ENCODE measurements at places on chromosomes 4 and X.

- no peak for DNase-seq
These were observed 1310.2 kb downstream of the PCDH7 start for GRCh38 chr4:32030406-32030805.

DNA sequence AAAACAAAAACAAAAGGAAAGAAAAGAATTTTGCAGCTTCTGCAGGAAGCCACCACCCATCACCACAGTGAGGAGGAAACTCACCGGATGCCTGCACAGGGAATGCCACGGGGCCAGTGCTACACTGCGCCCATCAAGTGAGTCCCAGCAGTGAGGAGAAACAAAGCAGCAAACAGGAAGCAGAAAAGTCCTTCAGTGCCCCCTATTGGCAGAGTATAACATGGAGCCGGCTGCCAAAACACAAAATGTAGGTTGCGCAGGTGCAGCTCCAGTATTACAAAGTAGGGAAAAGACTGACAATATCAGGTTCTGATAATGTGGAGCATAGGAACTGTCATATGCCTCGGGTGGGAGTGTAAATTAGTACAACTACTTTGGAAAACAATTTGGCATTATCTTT is 23.3 kb upstream of the SCML2 start:
- peak; percentile 33 for DNase-seq

- peak; percentile 5 for DNase-seq
These were observed 98.4 kb downstream of the ZNF827 start for GRCh38 chr4:145840162-145840768.

- no peak for DNase-seq
These were observed 402.7 kb upstream of the INTU start for GRCh38 chr4:127229855-127230608.

DNA sequence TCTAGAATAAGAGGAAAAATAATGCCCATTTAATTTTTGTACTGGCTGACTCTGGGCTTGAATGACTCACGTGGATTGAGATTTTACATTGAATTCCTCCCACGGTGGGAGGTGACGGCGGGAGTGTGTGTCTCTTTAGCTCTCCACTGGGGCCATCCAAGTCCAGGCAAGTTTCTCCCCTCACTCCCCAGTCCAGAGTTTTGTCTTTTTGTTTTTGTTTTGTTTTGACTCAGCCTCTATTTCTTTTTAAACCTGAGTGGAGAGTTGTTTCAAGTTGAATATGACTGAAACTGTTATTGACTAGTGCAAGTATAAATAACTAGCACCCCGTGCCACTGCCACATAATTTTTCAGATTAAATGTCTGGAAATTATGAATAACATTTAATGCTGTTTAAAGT is 13.6 kb downstream of the CHST7 start:
- DNase-seq, result no peak

DNA sequence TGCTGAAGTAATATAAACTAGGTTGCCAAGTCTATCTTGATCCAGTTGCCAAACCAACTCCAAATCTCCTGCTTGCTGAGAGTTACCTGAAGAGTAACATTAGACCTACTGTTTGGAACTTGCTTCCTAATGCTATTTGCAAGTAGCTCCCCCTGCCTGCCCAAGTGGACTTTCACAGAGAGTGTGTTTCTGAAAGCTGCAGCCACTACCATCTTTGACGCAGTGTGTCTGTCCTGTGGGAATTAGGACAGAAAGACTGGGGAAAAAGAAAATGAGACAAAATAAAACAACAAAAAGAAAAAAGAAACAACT is 195.0 kb upstream of the HS3ST1 start:
- DNase-seq, result peak; percentile 13

- no peak for DNase-seq
These were observed 728 bp downstream of the DCAF12L2 start for GRCh38 chrX:126165401-126165720.

GRCh38 chr4:145524552-145524951 is 42.9 kb downstream of the SMAD1 start:
- no peak for DNase-seq

DNA sequence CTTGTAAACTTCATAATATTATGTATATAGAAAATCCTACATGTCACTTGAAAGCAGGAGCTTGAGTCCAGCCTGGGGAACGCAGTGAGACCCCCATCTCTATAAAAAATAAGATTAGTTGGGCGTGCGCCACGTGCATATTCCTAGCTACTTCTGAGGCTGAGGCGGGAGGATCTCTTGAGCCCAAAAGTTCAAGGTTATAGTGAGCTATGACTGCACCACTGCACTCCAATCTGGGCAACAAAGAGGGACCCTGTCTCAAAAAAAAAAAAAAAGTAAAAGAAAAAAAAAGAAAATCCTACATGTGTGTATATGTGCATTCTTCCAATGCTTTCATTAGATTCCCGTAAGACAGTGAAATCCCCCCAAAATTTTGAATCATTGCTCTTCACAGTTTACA is 1.7 kb downstream of the SEC31A start:
- no peak for DNase-seq

DNA sequence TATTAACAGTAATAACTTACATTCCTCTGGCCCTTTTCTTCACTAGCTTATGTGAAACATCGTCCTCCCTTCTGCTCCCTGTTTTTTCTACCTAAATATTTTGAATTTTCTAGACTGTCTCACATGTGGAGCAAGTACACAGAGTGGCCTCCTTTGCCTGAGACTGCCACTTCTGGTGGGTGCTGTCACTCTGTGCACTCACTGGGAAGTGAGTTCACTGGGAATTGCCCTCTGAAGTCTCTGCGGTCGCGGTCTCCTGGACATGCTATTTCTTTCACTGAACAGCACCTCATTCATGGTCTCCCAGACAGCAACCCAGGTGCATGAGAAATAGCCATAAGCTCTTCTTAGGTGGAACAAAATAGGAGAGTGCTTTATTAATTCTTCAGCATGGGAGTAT is 1179.7 kb upstream of the ADGRL3 start:
- DNase-seq, result no peak

- DNase-seq, result no peak
These were observed 145.6 kb downstream of the AMELX start for GRCh38 chrX:11438767-11439166.

- no peak for DNase-seq
These were observed 66.3 kb downstream of the KCNIP4 start for GRCh38 chr4:21882051-21882839.

DNA sequence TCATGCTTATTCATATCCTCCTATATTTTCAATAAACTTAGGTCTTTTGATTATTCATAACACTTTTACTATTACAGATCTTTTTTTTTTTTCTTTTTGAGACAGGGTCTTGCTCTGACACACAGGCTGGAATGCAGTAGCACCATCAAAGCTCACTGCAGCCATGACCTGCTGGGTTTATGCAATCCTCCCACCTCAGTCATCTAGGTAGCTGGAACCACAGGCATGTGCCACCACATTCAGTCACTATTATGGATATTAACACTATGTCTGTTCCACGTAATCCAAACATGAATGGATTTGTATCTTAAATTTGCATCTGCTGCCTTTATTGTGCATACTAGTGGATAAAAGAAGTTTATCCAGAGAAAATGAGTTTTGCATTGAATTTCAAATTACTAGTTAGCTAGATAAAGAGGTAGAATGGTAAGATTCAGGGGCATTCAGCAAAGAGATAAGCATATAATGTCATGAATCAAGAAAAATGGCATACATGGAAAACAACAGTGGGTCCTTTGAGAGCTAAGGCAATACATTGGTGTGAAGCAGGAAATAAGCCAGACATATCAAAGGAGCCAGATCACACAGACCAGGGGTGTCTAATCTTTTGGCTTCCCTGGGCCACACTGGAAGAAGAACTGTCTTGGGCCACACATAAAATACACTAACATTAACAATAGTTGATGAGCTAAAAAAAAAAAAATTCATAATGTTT is 13.9 kb downstream of the ANAPC10 start:
- DNase-seq, result no peak

DNA sequence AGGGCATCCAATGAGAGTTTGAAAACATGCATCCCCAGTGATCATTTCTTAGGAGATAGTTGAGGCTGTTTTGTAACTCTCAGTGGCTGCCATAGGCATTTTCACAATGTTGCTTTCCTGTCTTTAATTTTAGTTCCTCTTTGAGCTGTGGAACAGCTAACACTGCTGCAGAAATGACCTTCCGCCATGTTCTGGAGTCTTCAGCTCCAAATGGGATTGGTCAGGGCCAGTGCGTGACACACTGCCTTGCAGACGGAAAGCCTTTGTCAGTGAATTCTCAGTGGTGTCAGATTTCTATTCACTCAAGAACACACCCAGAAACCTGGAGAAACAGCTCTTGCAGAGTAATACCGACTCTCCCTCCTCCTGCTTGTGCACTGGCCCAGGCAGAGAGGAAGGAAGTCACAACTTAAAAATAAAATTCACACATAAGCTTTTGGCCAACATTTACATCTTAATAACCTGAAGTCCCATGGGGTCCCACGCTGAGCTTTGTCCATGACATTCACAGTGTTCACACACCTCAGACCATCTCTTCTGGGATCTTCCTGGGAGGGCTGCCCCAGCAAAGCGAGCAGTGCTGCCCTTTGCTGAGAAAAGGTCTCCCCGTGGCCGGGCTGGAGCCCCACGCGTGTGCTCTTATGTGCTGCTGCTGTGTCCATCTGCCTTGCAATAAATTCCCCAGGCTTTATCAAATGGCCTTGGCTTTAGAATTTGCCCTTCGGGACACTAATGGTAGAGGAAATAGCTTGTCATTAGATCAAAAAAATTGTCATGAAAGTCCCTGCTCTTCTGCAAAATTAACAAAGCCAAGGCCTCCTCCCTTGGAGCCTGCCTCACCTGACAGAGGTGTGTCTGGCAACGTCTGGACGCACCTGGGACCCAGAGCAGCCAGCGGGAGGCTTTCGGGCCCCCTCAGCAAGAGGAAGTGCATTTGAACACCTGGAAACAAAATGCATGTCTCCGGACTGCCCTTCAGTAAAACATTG is 126.8 kb downstream of the IRF2 start:
- peak; percentile 16 for DNase-seq

DNA sequence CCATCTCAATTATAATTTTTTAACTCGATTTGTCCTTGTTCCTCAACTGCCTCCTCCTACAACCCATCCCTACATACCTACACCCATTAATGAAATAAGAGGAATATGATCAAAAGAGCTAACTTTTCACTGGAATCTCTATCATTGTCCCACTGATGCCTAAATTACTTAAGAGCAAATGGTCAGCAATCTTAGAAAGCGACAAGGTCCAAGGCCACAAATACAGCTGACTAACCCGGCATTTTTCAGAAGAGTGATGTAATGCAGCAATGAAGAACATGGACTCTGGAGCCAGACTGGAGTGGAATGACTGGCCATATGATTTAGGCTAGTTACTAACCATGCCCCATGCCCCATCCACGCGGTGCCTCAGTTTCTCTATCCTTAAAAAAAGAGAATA is 56.2 kb downstream of the PPA2 start:
- no peak for DNase-seq

DNA sequence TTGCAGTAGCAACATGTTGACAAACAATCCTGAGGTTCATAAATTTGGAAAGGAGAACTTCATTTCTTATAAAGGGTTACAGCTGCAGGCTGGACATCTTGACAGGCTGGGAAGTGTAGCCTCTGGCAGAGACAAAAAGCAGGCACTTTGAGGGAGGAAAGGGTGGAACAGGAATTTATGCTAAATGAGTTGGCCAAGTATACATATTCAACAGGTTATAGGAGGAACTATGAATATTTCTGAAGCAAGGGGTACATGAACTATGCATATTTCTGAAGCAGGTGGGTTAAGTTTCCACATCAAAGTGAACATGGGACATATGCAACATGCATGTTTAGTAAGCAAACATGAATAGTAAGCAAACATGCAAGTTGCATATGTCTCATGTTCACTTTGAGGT is 1.6 kb upstream of the ANTXR2 start:
- no peak for DNase-seq

DNA sequence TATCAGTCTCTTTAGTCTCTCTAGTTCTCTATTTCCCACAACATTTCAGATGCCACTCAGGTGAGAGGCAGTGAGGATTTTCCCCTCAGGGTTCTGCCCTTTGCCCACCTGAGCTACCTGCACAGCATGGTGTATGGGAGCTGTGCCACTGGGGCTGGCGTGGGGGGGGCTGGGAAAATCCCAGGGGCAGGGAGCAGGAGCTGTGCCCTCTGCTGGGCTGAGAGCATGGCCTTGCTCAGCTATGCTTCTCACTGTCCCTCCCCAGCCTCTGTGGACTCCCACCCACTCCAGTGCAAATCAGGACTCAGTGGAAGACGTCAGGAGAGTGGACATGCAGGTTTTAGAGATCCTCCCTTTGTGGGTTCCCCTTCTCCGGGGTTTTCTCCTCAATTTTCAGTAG is 57.2 kb downstream of the TRMT44 start:
- DNase-seq, result no peak

GRCh38 chr4:123495530-123495929 is 98.9 kb downstream of the SPRY1 start:
- DNase-seq, result no peak

DNA sequence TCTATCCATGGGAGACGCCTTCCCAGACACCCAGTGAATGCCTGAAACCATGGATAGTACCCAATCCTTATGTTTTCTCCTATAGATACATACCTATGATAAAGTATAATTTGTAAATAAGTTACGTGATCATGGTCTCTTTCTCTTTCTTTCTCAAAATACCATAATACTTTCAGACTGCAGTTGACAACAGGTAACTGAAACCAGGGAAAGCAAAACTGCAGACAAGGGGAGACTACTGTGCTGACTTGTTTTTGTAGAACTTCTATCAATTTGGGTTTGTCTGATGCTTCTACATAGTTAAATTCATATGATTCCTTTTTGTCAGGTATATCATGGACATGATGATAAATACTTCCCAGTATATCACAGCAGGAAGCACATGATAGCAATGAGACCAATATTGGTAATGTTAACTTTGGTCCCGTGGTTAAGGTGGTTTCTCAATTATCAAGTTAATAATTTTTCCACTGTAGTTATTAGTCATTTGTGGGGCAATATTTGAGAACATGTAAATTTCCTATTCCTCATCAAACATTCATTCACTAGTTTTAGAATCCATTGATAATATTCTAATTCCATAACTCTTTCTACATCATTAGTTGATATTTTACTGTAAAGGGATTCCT is 298.0 kb upstream of the TET2 start:
- DNase-seq, result no peak

GRCh38 chr4:174425669-174426068 is 96.6 kb downstream of the HPGD start:
- DNase-seq, result no peak

Data from NCI-H345 (cell line).